ENCODE measurements at places on chromosomes 1 and 21.

- DNase-seq = no peak
Observed at GRCh38 chr1:231934797-231935196, 308.2 kb downstream of the DISC1 start.

- DNase-seq = no peak
Observed at GRCh38 chr1:13956393-13956792, 256.4 kb downstream of the PRDM2 start.

- DNase-seq = no peak
Observed at GRCh38 chr1:33098371-33098770, 17.4 kb downstream of the AZIN2 start.

- DNase-seq = no peak
Observed at GRCh38 chr1:25033828-25034705, 104.0 kb upstream of the RUNX3 start.

DNA sequence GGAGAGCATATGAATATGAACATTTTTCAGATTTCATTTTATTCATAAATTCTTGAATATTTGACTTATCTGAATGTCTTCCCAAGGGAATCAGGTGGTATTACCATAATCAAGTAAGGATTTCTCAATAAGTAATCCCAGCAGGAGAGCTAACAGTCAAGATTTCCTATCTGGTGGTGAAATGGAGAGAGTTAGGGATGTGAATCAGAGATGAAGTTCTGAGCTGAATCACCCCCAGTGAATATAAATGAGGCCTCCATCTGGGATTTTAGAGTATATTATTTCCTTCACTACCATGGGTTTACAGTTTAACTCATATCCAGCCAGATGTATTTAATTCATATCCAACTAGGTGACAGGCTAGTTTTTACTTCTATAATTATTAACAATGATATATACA, 61.5 kb upstream of the RGS2 start:
- no peak for DNase-seq

DNA sequence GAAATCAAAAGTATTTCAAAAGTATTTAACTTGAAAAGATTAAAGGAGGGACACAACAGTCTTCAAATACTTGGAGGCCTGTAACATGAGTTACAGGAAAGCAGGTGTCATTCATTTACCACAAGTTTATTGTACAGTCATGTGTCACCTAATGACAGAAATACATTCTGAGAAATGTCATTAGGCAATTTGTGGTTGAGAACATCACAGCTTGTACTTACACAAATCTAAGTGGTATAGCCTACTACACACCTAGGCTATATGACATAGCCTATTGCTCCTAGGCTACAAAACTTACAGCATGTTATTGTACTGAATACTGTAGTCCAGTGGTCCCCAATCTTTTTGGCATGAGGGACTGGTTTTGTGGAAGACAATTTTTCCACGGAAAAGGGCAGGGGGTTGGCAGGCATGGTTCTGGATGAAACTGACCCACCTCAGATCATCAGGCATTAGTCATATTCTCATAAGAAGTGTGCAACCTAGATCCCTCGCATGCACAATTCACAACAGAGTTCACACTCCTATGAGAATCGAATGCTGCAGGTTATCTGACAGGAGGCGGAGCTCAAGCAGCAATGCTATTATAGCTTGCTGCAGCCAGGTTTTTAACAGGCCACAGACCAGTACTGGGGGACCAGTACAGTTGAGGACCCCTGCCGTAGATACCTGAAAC, 25.0 kb upstream of the PHTF1 start:
- no peak for DNase-seq

DNA sequence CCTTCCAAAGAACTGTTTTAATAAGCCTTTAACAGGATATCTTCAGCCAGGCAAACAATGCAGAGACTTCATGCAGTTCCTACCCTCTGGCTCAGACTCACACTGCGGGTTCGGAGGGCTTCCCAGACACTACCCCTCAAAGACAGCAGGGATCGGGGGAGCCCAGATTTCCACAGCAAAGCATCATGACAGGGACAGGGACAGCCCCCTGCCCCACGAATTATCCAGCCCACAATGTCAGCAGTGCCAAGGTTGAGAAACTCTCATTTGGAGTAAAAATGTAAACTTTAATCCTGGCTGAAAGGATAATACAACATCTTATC, 20.1 kb downstream of the NPHP4 start:
- no peak for DNase-seq

DNA sequence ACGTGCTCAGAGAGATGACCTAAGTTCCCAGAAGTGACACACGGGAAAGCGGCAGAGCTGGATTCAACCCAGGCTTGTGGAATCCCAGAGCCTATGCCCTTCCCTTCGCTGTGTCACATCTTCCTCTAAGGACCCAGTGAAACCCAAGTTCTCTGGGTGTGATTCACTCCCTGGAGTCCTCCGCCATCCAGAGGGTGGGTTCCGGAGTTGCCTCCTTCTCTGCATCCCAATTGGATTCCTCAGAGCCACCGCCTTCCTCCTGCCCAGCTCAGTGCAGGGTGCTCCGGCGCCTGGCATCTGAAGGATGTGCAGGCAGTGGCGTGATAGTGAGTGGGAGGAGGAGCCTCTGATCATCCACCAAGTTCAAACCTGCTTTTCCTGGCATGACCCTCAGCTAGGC, 20.7 kb upstream of the RCC2 start:
- DNase-seq = no peak

DNA sequence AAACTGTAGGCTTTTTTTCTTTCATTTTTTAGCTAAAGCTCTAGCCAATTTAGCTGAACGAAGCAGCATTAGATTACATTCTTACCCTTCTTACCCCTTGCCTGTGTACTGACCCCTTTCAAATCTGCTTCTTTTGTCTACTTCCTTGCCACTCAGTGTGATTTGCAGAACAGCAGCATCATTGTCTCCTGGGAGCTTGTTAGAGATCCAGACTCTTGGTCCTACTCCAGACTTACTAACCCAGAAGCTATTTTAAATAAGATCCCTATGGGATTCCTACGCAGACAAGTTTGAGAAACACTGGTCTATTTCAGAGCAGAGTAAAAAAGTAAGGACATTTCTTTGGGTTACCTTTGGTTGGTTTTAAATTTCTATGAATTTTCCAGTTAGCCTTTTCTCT, 13.8 kb downstream of the LRRC39 start:
- DNase-seq = no peak

- no peak for DNase-seq
Observed at GRCh38 chr1:21662426-21663247, 6.5 kb downstream of the RAP1GAP start.

- no peak for DNase-seq
Observed at GRCh38 chr1:1869469-1869868, 21.4 kb downstream of the GNB1 start.

DNA sequence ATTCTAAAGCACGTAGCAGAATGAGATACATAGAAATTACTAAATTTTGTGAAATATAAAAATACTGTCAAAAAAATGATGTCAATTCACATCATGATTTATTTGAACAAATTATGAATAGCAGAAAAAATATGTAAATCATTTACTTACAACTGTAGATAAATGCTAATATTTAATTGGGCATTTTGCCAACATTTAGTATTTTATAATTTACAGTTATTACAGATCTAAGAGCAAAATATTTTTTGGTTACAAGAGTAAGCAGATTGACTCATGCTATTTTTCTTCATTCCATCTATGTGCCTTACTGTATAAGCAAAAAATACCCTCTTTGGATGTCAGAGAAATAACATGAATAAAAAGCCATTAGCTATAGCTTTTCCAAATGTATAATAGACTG, 282.3 kb upstream of the RGS18 start:
- no peak for DNase-seq

- no peak for DNase-seq
Observed at GRCh38 chr1:8455700-8456307, 137.9 kb downstream of the SLC45A1 start.

DNA sequence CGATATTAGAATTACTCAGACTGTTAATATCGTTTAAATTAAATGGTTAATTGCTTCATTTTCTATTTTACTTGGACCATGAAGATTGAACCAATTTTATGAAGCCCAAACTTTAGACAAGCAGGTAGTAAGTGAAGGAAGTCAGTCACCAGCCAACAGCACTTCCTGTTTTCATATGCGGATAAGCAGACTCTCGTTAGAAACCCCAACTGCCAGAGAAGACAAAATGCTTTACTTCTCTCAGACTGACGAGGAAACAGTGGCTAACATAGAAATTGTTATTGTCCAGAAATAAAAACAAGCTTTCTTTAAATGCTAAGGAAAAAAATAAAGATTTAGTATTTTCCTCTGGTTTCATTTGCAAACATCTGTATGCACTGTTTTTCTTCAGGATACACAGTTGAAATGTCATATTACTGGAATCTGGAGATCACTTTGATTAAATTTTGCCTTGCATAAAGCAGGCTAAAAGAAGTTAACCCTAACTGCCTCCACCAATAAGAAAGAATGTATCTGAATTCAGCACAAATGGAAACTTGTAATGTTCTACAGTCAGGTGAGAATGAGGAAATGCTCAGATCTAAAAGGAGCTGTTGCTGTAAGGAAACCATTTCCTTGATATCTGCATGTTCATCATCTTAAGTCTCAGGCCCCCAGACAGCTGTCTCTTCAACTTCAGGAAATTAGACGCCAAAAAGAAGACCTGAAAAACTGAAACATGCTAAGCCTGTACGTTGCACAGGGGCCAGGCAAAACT, 129.8 kb upstream of the SAMSN1 start:
- no peak for DNase-seq

DNA sequence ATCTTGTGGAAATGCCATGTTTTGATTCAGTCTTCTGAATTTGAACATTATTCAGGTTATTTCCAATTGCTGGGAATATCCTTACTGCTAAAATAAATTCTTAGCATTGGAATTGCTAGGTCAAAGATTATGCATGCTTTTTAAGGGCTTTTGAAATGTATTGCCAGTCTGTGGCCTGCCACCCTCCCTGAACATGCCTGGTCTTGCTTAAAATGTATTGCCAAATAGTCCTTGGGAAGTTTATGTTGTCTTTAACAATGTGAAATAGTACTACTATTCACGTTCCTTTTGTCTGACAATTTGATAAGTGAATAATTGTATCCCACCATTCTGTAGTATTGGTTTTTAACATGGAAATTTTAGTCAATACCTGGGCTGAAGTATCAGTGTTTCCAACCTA, 13.6 kb downstream of the TARDBP start:
- DNase-seq = no peak

- DNase-seq = no peak
Observed at GRCh38 chr1:169099561-169099960, 6.9 kb upstream of the ATP1B1 start.

DNA sequence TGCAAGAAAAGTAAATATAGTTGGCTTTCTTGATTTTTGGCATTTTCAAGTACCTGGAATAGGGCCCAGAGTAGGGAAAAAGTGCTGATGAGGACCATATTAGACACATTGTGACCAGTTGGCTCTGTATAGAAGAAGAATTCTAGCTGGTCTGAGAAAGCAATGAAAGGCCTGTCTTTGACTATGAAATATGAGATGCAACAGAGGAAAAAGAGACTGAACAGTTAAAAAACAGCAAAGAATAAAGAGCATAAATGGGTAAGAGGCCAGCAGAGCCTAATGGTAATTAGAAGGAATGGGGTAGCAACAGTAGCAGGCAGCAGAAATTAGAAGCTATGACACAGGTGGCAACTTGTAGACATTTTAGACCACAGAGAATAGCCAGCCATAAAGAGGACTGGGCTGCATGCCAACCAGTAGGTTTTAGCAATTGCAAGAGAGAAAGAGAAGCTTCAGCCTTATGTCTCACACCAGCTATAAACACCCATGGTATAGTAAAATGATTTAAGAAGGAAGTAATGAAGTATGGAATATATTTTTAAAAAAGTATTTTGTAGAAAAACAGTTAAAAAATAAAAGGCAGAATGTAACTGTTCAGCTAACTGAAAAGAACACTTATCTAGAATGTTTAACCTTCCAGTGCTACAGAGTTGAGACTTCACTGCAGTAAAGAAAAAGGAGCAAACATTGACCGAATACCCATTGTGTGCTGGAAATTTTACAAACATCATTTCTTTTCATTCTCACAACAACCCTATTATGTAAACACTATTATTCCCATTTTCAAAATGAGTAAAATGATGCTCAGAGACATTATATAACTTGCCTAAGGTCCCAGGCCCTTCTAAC, 114.1 kb downstream of the LHX4 start:
- no peak for DNase-seq

DNA sequence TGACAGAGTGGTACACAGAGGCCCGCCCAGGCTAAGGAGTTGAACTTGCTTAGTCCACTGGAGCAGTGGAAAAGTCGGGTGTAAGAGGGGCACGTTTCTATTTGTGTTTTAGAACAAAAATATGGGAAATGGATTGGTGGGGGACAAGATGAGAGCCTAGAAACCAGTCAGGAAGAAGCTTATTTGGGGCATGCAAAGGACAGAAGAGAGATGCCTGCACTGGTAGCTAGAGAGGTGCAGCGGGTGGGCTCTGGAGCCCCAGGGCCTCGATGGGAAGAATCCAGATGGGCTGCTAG, 1.2 kb upstream of the LIN9 start:
- no peak for DNase-seq

DNA sequence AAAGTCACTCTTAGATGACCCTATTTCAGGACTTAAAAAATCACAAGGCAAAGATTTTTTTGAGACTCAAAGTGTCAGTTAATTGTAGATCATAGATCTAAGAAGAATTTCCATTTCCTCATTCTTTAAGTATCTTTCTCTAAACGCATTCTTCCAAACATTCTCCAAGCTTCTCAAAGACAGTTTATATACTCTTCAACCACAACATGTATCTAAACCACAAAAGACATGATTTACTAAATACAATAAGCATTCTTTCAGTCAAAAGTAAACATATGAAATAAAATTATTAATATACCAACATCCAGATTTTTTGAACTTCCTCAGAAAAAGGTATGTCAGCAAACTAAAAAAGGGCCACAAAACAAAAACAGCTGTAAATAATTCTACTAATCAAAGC, 24.4 kb downstream of the RC3H1 start:
- no peak for DNase-seq

DNA sequence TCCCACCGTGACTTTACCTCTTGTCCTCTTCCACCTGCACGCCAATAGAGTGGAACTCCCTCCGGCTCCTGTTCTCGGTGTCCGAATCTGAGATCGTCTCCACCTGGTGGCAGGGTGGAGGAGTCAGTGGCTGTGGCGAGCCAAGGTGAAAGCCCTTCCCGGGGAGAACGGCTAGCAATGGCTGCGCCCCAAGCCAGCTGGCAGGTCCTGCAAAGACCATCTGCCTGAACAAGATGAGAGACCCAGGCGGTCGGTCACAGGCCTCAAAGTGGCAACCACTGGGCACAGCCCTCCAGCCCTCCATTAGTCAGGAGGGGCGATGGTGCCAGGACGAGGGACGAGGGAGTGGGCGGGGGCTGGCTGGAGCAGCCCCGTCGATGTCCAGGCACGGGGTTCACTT, 25.4 kb upstream of the SMIM12 start:
- no peak for DNase-seq

DNA sequence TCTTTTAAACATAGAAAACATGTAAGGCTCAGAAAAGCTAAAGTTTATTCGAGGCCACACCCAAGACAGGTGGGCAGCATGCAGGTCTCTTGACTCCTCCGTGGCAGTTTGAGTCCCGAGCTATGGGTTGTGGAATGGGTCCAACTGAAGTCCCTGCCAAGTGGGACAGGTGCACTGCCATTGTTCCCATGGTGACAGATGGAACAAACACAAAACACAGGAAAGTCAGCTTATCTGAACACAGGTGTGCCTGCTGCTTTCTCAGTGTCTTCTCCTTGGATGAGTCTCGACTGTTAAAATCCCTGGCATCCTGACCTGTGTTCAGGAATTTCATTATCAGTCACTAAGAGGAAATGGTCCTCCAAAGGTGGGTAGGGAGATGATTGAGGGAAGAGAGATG, 99.0 kb upstream of the RAB4A start:
- no peak for DNase-seq
